ENCODE measurements at places on chromosomes 12 and 14.
A peak's percentile ranks its signal among the peaks of the same experiment; 100 is the strongest.

- peak; percentile 59 for DNase-seq
Measured at GRCh38 chr12:89863493-89863938, 154.9 kb upstream of the ATP2B1 start.

DNA sequence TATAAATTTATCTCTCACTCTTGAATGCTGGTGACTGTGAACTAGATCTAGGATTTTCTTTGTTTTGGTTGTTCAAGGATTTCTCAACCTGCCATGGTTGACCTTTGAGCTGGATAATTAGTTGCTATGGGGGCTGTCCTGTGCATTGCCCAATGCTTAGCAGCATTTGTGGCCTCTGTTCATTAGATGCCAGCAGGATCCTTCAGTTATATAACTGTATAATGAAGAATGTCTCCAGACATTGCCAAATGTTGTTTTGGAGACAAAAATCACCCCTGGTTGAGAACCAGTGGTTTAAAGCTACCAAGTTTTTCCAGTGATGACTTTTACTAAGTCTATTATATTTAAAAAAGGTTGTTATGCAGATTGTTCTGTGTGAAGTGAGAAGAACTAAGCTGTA is 147.9 kb upstream of the STXBP6 start:
- DNase-seq, result no peak

DNA sequence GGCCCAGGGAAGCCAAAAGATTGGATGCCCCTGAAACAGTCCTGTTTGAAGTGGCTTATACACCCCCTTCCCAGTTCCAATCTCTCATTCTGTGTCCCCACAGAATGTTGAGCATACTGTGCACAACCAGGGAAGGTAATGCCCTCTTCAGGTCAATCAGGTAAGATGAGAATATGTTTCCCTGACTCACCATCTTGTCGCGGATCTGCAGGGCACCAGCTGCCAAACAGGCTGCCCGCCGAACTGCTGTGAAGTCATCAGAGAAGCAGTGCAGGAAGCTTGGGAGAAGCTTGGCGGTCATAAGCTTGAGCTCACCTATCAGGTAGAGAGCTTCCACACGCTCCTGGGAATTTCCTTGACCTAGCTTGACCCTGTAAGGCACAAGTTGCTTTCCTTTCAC is 9.6 kb downstream of the RIOX1 start:
- no peak for DNase-seq

DNA sequence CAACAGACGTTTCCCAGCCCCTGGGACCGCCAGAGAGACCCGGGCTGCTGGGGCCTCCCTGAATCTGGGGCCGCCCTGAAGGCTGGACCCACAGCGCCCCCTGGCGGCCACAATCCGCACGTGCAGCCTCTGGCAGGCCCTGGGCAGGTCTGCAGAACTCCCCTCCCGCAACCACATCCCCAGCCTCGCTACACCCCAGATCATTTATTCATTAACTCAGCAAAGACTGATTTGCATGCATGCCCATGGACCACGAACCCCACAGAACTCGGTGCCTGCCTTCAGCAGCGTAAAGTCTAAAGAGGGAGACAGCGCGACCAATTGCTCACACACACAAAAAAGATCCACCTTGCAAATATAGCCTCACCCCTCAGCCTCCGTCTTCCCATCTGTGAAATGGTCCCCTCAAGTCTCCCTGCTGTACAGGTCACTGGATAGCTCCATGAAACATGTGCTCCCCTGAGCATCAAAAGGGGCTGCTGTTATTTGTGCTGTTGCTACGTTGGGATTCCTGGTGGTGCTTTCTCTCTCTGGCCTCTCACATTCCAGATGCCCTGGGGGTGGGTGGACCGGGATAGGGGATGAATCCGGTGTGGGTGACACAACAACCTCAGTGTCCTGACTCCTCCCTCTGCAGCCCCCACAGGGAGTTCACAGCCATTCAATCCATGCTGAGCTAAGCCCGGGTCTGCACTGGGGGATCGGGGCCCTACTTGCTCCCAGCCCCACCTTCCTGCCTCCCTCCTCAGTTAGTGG is 96.4 kb downstream of the SCARB1 start:
- peak; percentile 84 for DNase-seq

DNA sequence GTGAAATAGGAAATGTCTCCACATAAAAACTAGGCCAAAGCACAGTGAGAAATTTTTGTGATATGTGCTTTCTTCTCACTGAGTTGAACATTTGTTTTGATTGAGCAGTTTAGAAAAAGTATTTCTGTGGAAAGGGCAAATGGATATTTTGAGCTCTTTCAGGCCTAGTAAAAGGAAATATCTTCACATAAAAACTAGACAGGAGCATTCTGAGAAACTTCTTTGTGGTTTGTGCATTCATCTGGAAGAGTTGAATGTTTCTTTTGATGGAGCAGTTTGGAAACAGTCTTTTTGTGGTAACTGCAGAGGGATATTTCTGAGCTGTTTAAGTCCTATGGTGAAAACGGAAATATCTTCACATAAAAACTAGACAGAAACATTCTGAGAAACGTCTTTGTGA is 582.7 kb upstream of the ALG10B start:
- no peak for DNase-seq

DNA sequence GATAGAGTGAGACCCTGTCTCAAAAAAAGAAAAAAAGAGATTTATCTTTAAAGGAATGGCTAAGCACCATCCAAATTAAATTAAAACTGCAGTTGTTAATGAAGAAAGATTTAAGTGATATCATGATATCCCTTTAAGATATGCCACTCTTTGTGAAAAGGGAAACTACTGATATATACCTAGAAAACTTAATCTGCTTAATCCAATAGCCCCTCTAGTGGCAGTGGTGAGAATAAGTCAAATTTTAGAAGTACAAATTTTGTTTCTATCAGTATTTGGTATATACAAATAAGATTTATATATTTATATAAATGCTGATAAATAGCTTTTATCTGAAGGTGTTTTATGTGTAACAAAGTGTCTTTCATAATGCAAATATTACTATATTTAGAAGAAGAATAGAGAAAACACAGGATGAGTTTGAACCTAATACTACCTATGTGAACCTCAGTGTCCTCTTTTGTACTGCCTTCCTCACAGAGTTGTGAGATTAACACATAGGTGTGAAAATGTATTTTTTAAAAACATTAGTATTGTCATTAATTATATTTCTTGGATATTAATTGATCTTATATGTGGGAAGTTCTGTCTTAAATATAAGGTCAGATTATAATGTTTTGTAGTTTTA is 51.4 kb upstream of the GARIN2 start:
- DNase-seq, result peak; percentile 3

DNA sequence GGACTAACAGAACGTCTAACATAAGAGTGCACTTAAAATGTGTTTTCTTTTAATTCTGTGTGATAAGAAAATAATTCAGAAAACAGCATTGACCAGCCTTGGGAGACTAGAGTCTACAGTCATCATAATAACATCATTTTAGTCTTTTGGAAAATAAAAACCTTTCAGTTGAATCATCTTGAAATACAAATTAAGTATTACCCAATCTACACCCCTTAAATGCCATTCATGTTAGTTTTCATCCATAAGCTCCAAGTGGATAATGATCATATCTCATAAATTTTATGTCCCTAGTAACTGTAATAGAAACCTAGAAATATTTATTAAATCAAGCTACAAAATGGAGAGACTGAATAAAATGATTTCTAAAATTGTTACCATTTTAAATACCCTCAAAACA is 32.4 kb downstream of the EPS8 start:
- DNase-seq, result no peak

- DNase-seq, result no peak
Measured at GRCh38 chr14:30600922-30601918, 20.9 kb upstream of the SCFD1 start.

GRCh38 chr14:51822499-51822898 is 37.9 kb upstream of the GNG2 start:
- DNase-seq, result no peak

- DNase-seq, result peak; percentile 95
Measured at GRCh38 chr12:132908145-132909029, 21.0 kb upstream of the CHFR start.

DNA sequence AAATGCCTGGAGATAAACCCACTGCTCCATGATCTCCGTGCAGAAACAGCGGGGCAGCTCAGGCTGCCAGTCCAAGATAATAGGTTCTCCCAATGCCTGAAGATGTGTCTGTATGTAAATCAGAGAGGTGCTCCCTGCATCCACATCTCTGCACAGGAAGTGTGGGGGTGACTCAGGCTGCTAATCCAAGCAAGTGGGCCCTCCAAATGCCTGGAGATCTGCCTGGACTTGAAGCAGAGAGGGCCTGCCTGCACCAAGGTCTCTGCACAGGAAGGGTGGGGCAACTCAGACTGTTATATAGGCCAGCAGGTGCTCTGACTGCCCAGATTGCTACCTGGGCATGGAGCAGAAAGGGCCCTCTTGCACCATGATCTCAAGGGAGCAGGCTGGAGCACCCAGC is 504.7 kb downstream of the LRFN5 start:
- no peak for DNase-seq

DNA sequence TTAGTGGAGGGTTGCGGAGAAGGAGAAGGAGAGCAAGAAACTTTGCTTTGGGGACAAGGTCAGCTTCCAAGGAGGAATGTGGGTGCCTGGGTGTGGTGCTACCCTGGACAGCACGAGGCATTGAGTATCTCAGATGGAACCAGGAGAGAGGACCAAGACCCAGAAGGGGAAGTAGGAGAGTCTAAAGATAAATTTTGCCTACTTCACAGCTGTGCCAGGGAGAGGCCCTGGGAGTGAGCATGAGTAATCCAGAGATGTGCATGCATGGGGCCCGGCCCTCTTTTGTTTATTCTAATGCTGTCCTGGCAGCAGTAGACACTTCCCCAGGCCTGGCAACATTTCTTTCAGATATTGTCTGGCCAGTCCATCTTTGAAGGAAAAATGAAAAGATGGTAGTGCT is 49.5 kb upstream of the GNPNAT1 start:
- DNase-seq, result no peak

GRCh38 chr14:68094752-68095151 is 275.2 kb downstream of the RAD51B start:
- DNase-seq, result no peak

DNA sequence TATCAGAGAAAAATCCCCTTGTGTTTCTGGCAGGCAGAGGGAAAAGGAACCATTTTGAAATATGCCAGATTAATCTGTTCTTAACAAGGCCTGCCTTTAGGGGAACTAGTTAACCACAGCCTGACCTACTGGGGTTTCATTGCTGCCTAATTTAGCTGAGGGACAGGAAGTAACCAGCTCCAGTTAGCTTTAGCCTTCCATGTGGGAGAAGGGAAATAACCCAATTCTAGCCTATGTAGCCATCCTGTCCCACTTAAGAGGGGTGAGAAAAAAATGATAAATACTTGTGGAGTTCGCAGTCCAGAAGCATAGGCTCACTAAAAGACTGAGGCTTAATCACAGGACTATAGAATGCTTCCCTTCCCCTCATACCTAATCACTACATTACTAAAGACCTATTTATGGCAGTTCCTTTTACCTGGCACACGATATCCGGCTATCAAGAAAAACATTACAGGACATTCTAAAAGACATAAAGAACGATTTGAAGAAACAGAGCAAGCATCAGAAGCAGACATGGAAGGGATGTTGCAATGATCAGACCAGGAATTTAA is 22.8 kb downstream of the COX8C start:
- DNase-seq, result no peak

- no peak for DNase-seq
Measured at GRCh38 chr12:116958402-116959197, 47.9 kb downstream of the FBXW8 start.

GRCh38 chr14:30417121-30417520 is 141.8 kb upstream of the G2E3 start:
- no peak for DNase-seq

DNA sequence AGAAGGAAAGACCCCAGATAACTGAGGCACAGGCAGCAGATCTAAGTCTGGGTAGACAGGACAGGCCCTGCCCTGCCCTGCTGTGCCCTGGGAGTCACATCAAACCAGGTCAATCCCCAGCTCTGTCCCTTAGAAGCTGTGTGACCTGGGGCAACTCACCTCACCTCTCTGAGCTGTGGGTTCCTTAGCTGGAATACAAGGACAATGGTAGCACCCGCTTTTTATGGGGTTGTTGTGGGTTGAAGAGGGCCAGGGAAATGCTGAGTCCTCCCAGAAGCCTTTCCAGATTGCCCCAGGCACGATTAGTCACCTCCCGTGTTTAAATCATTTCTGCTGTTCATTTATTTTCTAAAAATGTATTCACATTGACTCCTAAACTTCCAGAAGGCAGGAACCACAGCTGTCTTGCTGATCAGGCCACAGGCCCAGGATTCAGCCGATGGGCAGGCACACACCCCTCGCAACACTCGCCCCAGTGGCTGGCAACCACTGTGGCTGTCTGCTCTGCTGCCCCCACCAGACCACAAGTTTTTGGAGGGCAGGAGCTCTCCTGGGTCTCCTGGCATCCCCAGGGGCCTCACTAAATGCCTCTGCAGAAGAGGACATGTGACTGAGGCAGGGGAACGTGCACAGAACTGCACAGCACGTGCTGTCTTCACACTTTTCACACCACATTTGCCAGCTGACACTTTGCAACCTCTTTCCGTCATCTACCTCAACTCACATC is 3.0 kb downstream of the SELPLG start:
- no peak for DNase-seq

DNA sequence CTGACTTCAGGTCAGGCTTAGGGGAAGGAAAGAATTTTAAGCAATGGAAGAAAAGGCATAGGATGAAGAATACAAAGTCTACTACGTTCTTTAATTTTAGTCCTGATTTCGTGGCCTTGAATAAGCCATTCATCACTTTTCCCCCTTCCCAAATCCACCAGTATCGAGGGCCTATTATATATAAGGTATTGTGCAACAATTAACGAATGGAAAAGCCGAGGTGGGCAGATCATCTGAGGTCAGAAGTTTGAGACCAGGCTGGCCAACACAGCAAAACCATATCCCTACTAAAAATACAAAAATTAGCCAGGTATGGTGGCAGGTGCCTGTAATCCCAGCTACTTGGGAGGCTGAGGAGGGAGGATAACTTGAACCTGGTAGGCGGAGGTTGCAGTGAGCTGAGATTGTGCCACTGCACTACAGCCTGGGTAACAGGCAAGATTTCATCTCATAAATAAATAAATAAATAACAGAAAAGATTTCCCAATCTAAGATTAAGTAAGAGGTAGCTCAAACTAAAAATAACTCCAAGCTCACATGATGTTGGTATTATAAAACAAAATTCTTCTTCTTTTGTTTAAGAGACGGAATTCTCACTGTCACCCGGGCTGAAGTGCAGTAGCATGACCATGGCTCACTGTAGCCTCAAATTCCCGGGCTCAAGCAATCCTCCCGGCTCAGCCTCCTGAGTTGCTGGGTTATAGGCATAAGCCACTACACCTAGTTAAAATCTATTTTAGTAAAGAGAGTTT is 58.3 kb upstream of the NR2C1 start:
- no peak for DNase-seq

- DNase-seq, result no peak
Measured at GRCh38 chr14:74698465-74698864, 14.4 kb downstream of the AREL1 start.

DNA sequence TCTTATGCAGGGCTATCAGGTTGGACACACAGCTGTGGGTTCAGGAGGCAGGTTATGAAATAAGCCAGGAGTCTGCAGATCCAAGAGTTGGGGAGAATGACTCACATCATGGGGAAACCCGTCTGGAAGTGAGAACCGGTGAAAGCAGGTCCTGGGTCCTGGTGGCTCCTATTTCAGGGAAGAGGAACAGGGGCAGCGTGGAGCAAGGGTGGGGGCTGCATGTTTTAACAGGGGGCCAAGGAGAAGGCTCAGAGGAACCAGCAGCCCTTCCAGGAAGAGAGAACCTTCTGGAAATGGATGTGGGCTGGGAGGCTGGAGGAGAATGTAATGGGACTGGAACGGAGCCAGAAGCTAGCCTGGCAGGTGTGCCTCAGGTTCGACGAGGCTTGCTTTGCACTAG is 7.8 kb upstream of the KRT74 start:
- no peak for DNase-seq
